ENCODE measurements at places on chromosomes 12 and 14.

- no peak for DNase-seq
Measured at GRCh38 chr12:92718483-92718990, 15.7 kb downstream of the PLEKHG7 start.

GRCh38 chr14:39880106-39880695 is 448.0 kb upstream of the FBXO33 start:
- no peak for DNase-seq

GRCh38 chr14:67557118-67557517 is 24.0 kb downstream of the PLEKHH1 start:
- DNase-seq: no peak

- DNase-seq: no peak
Measured at GRCh38 chr14:88060576-88060975, 55.6 kb downstream of the GPR65 start.

DNA sequence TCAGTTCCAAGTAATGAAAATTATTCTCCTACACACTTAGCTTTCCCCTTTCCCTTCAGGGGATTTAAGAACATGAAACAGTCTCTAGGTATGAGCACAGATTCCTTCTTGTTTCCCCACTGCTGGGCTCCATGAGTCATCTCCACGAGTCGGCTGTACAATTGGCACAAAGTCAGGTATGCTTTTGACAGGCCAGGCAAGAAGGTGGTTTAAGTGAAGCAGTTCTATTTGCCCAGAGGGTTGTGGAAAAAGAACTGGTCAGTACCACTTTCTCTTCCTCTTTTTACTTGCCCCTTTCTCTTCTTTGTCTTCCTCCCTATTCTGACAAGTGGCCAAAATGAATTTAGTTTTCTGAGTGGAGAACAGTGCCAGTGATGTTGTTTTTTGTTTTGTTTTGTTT is 16.3 kb downstream of the DYNC1H1 start:
- DNase-seq: no peak

GRCh38 chr12:8648576-8649205 is 13.9 kb downstream of the MFAP5 start:
- DNase-seq: no peak

- no peak for DNase-seq
Measured at GRCh38 chr12:56061982-56062381, 18.0 kb upstream of the ERBB3 start.

Measured in nephron progenitor cell (in vitro differentiated cells).